ENCODE measurements at places on chromosomes 5 and 9. TPM values are rescaled to one million over a fixed set of nuclear protein-coding genes. Genes with fewer than 3 reads are reported as not detected.

MELK gene
- 0.18 TPM for polyA plus RNA-seq

SHOC1 gene
- 0.03 TPM for polyA plus RNA-seq

ZNF883 gene
- 0.62 TPM for polyA plus RNA-seq

ARID3C gene
- not detected for polyA plus RNA-seq

MCTP1 gene
- polyA plus RNA-seq, result 3.5 TPM

C6 gene
- 0.13 TPM for polyA plus RNA-seq

NTRK2 gene
- 0.65 TPM for polyA plus RNA-seq

CDH6 gene
- 0.30 TPM for polyA plus RNA-seq

All from psoas muscle (tissue), 8 donors.